Substantia nigra (tissue), 51 donors: ENCODE measurements at places on chromosomes 13 and 19.

DNA sequence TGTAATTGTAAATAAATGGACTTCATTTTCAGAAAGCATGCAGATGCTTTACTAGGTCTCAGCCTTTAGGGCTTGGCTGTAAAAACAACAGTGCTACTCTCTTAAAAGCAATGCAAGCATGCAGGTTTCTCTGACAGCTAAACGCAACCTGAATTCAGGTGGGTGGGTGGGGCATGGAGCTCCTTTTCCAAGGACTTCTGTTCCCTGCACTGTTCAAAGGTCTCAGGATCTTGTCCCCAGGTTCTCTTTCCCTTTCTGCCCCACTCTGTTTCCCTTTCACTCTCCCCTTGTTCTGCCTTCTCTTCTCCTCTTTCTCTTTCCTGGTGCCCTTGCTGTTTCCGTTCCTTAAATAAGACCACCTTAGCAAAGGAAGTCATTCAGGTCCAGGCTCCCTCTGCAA is 1527.5 kb upstream of the SLC10A2 start:
- DNase-seq, result no peak

- no peak for DNase-seq
Measured at GRCh38 chr13:112618501-112618900, 30.5 kb upstream of the TUBGCP3 start.

DNA sequence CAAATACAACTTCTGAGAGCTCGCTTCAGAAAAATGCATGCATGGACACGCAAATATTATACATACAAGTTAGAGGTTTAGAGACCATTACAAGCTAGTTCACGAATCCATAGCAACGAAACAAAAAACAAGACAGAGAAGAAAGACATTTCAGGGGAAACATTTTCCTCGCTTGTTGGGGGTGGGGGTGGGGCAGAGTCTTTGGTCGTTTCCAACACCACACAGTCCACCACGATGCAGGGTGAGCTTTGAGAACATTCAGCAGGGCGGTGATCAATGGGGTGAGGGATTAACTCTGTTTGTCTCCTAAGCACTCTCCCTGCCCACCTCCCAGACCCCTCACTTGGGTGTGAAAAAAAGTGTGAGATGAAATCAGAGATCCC is 651 bp downstream of the OXGR1 start:
- DNase-seq, result no peak

DNA sequence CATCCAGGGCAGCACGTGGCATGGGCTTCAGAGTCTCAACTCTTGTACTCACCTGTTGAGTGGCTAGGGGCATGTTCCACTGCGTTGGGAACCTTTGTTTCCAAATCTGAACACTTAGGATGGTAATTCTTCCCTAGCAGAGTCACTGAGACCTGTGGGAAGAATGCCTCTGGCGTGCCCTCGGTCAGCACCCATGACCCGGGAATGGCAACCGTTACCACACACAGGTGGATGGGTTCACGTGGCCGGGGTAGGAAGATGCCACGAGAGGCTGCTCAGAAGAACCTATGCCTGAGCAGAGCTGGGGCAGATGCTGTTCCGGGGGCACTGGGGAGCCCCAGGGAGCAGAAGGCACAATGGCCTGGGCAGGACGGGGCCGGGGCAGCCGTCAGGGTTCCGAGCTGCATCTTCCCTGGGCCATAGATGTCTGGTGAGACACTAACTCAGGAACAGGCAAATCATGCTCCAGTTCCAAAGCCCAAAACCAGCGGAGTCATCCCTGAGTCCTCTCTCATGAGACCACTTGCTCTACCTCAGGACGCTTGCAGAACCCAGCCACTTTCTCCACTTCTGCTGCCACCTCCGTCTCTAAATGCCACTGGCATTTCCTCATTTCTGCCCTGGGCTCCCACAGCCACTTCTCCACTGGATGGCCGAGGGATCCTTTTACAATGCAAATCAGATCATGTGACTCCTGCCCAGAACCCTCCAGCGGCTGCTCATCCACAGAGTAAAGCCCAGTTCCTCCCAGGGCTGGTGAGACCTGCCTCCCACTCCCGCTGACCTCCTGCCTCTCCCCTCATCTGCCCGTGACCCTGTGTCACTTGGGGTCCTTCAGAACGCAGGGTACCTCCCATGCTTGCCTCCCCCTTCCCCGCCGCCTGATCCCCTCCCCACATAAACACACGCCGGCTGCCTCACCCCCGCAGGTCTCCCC is 36.7 kb downstream of the FAM124A start:
- no peak for DNase-seq

DNA sequence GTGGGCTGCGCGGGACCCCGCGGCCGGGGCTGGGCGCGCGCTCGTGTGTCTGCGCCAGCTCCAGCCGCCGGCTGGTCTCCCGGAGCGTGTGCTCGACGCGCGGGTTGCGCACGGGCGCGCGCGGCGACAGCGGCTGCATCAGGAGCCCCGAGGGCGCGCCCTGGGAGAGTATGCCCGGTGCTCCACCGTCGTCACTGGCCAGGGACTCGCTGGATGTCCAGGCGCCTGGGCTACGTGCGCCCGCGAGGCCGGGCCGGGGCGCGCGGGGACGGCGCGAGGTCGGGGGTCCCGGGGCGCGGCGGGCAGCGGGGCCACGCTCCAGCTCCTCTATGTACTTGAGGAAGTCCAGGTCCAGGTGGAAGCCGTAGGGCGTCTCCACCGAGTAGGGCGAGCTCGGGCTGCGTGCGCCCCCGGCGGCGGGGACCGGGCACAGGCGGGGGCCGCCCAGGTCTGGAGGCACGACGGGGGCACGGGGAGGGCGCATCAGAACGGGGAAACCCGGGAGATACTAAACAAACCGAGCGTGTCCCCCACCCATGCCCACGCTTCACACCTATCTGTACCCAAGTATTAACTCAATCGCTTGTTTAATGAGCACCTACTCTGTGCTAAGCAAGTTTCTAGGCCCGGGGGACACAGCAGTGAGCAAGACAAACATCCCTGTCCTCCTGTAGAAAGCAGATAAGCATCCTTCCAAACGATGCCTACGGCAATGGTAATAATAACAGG is 7.6 kb downstream of the KANK3 start:
- DNase-seq, result no peak

GRCh38 chr13:100508996-100509395 is 79.6 kb downstream of the GGACT start:
- no peak for DNase-seq

- DNase-seq, result no peak
Measured at GRCh38 chr13:42102961-42103865, 54.8 kb downstream of the DGKH start.

- no peak for DNase-seq
Measured at GRCh38 chr19:48444936-48445200, 915 bp upstream of the GRWD1 start.

DNA sequence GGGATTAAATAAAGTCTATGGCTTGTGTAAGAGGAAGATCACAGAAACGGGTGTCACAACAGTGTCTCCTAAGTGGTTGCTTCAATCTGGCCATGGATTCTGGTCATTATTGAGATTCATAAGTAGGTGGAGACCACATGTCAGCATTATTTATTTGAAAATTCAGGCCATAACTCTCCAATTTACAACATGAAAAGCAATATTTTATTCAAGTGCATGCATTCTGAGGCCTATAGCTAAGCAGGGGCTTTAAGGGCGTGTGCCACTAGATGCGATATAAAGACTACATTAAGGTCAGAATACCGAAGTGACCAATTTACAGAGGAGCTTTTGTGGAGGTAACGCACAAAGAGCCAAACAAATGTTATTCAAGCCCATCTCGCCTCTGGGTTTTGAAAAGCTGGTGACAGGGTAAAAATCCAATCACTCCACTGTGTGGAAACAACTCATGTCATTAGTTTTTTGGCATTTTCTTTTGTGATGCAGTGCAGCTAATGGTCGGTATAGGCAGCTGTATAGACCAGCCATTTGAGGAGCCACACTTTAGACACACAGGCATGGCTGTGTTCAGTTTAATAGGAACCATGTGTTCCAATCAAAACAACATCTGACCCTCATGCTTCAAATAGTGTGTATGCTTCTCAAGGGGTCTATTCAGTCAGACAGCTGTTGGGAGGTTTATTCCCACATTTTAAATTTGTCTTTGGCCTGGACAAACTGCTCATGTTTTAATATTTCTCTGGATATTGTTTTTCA is 123.7 kb downstream of the KL start:
- DNase-seq, result no peak

DNA sequence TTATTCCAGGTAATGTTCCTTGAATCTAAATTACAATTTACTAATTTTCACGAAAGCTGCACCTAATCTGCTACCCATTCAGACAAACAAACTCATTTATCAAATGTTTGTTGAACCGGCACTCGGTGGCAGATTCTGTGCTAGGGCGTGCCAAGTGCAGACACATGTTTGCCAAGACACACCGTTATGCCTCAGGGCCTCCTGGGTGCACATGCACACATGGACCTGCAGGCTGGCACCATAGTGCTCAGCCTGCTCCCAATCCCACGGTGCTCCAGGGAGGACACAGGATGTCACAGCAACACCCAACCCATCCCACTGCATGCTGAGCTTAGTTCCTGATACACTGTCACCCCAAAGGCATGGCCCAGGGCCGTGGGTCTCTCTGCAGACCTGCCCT is 7.7 kb downstream of the SCGB2B2 start:
- DNase-seq, result no peak

DNA sequence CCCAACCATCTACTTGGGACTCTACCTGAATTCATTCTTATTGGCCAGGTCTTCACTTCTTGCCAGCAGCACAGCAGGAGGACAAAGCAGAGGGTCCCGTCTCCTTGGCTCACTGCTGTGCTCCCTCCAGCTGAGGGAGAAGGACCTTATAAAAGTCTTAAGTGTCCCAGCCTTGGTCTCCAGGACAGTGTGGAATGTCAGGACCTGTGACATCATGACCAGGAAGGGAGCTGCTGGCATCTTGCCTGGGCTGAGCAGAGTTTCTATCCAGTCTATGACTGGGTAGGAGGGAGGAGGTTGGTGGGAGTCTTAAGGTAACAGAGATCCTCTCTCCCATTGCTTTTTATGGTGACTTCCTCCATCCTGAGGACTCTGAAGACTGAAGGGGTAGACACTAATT is 56.6 kb upstream of the ANKRD10 start:
- no peak for DNase-seq

GRCh38 chr13:24307211-24308067 is 1.9 kb upstream of the C1QTNF9 start:
- no peak for DNase-seq

- DNase-seq, result no peak
Measured at GRCh38 chr13:38419312-38419873, 69.7 kb downstream of the UFM1 start.

- no peak for DNase-seq
Measured at GRCh38 chr13:51585696-51586095, 1.4 kb downstream of the WDFY2 start.

DNA sequence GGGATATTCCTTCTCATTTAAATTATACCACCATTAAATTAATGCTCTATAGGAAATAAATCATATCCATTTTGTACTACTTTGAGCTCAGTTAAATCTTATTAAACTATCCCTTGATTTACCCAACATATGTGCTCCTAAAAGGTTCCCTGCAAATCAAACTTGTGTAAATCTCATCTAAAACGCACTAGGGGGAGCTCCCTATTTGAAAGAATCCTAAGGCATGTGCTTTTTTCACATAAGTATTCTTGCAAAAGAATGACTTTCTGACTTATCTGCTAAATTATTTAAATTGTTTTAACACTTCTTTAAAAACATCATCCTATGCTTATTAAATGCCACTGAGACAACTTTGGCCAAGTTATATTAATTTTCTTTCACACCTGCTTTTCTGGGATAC is 7.9 kb downstream of the INTS6 start:
- no peak for DNase-seq

- no peak for DNase-seq
Measured at GRCh38 chr19:42196011-42197001, 21.2 kb downstream of the DEDD2 start.

GRCh38 chr19:40219721-40220276 is 1.6 kb upstream of the TTC9B start:
- DNase-seq, result no peak

DNA sequence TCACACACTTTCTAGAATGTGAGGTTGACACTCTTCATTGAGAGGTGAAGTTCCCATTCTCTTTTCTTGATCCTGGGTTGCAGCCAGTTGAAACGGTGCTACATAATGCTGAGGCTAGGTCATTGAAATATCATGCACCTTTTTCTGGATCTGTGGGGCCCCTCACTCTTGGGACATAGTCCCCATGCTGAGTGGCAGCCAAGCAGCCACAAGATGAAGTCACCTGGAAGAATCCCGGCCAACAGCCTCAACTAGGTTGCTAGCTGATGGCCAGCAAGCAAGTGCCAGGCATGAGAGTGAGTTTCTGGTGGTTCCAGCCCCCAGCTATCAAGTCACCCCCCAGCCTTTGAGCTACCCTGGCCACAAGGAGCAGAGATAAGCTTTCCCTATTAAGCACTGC is 148.5 kb upstream of the TSHZ3 start:
- no peak for DNase-seq

DNA sequence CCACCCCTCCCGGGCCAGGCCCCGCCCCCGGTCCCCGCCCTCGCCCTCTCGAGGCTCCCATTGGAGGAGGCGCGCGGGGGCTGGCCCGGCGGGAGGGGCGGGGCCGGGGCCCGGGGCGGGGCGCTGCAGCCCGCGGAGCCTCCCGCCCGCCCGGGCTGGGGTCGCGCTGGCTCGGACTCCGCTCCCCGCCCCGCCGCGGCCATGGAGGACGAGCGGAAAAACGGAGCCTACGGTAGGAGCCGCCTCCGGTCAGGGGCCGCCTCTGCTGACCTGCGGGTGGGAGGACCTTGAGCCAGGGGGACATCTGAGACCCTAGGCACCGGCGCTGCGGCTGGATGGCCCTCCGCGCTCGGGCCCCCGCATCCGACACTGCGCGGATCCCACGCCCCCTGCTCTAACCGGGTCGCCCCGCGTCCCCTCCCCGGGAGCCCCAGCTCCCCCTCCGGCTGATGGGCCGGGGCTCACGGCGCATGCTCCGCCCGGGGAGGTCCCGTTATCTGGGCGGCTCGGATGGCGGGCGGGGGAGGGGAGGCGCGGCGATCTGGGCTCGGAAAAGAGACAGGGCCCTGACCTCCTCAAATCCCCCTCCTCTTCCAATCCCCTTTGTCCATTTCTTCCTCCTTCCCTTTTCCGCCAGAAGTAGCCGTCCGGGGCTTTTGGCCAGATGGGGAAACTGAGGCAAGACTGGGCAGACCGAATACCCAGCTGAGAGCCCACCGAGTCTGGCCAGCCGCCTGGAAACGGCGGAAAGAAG is 15.4 kb upstream of the AP1M2 start:
- DNase-seq, result peak; percentile 27

DNA sequence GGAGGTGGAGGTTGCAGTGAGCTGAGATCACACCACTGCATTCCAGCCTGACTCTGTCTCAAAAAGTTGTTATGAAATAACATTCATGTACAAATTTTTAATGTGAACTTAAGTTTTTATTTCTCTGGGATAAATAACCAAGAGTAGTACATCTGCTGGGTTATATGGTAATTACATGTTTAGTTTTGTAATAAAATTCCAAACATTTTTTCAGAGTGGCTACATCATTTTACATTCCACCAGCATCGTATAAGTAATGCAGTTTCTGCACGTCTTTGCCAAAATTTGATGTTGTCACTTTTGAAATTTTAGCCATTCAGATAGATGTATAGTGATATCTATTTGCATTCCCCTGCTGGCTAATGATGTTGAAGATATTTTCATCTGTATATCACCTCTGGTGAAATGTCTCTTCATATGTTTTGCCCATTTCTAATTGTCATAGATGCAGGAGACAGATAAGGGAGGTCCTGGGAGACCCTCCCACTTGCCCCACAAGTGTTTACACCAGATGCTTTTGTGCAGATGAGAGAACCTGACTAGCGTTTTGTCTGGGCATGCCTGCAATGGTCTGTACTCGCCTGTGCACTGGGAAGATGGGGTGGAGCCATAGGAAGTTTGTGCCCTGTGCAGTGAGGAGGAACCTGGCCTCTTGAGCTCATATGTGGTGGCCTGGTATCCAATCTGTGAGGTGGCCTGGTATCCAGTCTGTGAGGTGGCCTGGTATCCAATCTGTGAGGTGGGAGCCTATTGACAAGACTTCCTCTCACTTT is 12.7 kb upstream of the KBTBD6 start:
- no peak for DNase-seq
